ENCODE measurements at places on chromosomes 12 and 14. TPM values are rescaled to one million over a fixed set of nuclear protein-coding genes. Genes with fewer than 3 reads are reported as not detected.

Gene DENND5B
- 5.9 TPM for total RNA-seq

Gene MIP
- 0.26 TPM for total RNA-seq

Gene DAO
- total RNA-seq = not detected

DNA sequence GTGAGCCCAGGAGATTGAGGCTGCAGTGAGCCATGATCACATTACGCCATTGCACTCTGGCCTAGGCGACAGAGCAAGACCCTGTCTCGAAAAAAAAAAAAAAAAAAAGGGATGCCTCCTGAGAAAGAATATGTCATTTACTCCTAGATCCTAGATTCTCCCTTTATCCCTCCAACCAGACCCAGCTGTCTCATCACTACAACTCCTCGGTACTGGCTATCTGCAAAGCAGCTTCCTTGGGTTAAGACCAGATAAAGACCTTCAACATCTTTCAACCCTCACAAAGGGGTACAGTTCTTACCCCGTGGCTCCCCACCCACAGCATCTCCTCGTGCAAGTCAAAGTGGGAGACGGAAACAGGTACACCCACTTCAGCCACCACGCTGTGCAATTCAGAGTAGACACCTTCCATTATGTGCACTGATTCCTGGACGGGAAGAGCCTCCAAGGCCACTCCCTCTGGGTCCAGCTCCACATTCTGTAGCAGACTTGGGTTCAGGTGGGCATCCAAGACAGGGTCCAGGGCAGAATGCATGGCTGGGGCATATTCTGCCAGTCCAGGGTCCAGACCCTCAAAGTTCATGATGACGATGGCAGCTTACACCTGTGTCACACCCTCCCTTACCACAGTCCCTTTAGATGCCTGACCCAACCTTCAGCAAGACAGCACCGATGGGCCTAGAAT is 1.1 kb downstream of the PAN2 start:
- no peak for DNase-seq

DNA sequence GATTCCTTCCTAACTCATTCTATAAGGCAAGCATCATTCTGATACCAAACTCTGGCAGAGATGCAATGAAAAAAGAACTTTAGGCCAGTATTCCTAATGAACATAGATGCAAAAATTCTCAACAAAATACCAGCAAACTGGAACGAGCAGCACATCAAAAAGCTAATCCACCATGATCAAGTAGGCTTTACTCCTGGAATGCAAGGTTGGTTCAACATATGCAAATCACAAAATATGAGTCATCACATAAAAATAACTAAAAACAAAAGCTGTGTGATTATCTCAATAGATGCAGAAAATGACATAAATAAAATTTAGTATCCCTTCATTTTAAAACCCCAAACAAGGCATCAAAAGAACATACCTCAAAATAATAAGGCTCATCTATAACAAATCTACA is 98.9 kb downstream of the ACSS3 start:
- DNase-seq = no peak
